ENCODE measurements at places on chromosomes 4 and X. TPM values are rescaled to one million over a fixed set of nuclear protein-coding genes. Genes with fewer than 3 reads are reported as not detected.

The GLRA2 gene
- total RNA-seq = not detected

GRCh38 chr4:154208424-154208823 is 283.2 kb downstream of the DCHS2 start:
- no peak for DNase-seq

- DNase-seq = no peak
Observed at GRCh38 chr4:40180356-40180755, 16.5 kb upstream of the RHOH start.

GRCh38 chrX:130876226-130876625 is 26.8 kb downstream of the ENOX2 start:
- no peak for DNase-seq

- no peak for DNase-seq
Observed at GRCh38 chr4:40335525-40335894, 377 bp downstream of the CHRNA9 start.

- no peak for DNase-seq
Observed at GRCh38 chr4:499567-499966, 557 bp downstream of the PIGG start.

DNA sequence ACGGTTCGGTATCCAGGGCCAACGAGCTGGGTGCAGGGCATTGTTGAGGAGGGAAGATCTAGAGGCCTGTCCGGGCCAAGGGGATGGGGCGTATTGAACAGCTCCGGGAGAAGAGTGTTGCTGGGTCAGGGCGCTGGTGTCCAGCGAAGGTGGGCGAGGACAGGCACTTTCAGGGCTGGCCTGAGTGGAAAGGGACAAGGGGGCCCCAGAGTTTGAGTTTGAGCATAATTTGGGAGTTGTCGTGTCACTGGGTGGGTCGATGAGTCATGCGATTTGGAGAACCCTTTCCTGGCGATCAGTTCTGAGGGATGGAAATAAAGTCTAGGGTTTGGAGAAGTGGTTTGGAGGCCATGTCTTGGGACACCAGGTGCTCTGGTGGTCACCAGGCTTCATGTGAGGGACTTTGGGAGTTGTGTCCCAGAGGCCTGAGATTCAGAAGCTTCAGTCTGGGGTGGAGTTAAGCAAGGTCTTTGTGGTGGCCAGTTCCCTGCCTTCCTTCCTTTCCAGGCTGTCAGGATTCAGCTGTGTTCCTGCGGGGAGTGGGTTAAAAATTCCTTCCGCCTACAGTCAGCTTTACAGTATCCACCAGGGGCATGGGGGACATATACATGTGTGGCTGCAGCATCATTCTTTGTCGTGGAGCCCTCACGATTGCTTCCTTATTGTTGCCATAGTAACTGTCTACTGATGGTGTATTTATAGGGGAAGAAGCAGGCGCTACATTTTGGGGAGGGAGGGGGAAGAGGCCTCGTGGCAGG is 504 bp downstream of the PRRG3 start:
- no peak for DNase-seq

The SMIM31 gene
- total RNA-seq = not detected

- no peak for DNase-seq
Observed at GRCh38 chrX:84748965-84749656, 246.9 kb upstream of the HDX start.

GRCh38 chrX:41970419-41970818 is 47.1 kb upstream of the CASK start:
- DNase-seq = no peak

The REST gene
- total RNA-seq = 39.2 TPM

The MECP2 gene
- total RNA-seq = 48.6 TPM

DNA sequence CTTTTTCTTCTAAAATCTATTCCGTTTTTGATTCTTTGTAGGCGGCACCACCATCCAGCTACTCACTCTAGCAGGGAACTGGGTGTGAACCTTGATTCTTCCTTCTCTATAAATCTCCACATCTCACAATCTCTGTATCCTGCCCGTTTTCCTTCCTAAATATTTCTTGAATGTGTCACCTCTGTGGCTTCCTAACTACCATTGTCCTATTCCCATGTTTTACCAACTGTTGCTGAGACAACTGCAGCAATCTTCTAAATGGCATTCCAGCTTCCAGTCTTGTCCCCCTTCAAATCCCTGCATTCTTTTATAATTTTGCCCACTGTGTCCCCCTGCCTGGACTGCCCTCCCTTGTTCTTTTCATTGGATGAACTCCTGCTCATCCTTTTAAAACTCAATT is 641.3 kb downstream of the RPA4 start:
- no peak for DNase-seq

The BTC gene
- total RNA-seq = not detected

GRCh38 chr4:74161666-74162450 is 3.9 kb downstream of the MTHFD2L start:
- no peak for DNase-seq

GRCh38 chr4:113040793-113041192 is 8.7 kb upstream of the ANK2 start:
- no peak for DNase-seq

DNA sequence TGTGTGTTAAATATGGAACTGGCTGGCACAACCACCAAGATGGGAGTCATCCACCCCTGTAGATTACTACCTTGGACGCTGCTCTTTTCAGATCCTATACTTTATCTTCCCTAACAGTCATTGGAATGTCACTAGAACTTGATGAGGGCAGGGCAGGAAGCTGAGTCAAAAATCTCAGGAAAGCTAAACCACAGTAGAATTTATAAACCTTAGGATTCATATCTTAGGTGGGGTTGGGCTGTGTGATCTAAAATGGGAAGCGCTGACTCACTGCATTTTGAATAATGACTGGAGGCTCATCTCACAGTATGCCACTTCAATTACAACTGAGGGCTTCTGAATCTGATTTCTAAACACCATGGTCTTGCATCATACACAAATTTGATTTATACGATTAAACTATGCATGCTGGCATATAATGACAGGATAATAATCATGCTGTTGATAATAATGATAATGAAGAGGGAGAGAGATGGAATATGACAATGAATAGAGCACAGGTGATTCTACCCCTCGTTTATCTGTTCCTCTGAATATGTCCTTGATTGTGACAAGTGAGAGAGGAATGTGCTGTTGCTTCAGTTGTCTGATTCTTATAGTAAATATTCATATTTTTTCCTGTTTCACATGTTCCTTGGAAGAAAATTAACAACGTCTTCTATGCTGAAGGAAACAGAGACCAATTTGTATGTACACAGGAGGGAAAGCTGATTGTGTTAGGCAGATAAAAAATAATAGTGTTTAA is 270.3 kb upstream of the HS3ST1 start:
- no peak for DNase-seq

DNA sequence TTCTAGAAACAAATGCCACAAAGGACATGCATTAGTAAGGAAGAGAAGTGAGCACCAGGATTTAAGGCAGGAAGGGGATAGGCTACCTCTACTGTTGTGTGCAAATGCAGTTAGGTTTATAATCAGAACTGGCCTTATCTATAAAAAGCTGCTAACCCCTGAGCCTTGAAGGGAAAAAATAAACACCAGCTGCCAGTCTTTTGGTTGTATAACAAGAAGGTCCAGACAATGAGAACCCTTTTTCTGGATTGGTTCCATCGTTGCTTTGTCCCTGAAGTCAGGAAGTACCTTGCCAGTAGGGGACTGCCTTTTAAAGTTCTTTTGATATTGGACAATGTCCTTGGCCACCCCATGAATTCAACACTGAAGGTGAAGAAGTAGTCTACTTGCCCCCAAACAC is 126.7 kb upstream of the OTUD4 start:
- no peak for DNase-seq

The PSAPL1 gene
- not detected for total RNA-seq

The LRBA gene
- 66.7 TPM for total RNA-seq

- peak; percentile 53 for DNase-seq
Observed at GRCh38 chr4:112167794-112168193, 22.5 kb downstream of the FAM241A start.

DNA sequence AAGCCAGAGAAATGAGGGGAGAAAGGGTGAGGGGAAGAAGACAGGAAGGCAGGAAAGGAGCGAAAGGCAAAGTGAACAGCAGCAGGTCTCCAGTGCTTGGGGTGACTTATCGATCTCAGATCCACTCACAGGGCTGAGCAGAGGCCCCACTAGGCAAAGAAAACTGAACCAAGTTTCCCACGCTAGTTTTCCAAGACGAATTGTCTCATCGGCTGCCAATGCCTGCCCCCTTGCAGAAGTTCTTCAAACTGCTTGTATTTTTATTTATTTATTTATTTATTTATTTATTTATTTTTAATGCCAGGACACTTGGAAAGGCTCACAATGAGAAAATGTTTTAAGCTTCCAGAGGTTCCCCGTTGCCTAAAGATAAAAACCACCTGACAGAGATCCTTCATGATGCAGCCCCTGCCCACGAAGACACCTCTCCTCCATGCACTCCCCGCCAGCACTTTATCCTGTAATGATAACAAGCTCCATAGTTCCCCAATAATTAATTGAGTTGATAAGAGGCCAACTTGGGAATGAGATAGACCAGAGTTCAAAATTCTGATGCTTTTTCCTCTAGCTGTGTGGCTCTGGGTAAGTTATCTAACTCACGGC is 43.2 kb downstream of the QDPR start:
- peak; percentile 15 for DNase-seq

DNA sequence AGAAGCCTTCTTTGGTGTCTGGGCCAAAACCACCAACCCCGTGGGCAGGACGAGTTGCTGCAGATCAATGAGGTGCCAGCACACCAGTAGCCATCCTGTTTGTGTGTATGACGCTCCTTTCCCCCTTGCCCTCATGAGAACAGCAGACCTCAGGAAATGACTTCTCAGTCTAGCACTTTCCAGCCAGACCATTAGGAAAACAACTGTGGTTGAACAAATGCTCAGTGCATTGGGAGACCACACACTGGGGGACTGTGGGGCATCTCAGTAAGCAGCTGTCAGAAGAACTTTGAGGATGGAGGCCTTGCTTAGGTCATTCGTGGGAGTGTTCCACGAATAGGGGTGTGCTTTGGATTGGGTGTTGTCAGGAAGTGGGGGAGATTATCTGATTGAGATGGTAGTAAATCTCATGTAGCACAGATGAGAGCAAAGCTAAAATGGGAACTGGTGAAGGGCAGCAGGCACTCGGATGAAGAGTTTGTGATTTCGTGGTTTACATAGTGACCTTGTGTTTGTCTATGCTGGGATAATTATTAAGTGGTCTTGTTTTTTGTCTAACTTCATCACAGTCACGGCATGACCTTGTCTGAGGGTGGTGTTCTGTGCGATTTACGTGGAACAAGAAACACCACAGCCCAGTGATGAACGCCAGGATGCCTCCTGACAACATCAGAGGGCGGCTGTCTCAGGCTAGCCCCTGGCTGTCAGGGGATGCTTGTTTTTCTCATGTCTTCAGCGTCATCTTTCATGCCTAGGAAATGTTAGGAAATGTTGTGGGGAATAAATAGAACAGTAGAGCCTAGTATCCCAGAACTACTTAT is 70.1 kb downstream of the USP46 start:
- no peak for DNase-seq

The TEX11 gene
- total RNA-seq = not detected

GRCh38 chrX:149510386-149510785 is 5.3 kb upstream of the IDS start:
- DNase-seq = no peak

DNA sequence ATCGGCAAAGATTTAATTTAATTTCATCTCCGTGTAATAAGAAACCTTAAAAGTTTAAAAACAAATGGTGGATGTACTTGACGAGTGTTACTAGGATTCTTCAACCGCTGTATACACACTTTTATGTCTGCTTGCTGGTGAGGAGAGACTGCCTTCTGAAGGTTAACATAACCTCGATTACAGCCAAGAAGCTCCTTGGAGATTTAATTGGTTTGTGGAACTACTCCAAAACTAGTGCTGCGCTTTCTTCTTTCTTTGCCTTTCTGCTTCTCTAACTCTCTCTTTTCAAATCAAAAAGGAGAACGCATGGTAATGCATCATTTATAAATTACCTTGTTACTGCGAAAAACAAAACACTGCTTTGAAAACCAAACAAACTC is 109.0 kb downstream of the ANTXR2 start:
- DNase-seq = no peak

- DNase-seq = no peak
Observed at GRCh38 chrX:72349190-72349589, 43.5 kb upstream of the CITED1 start.

- peak; percentile 51 for DNase-seq
Observed at GRCh38 chr4:52037689-52038102, 403 bp downstream of the SGCB start.

The IGBP1 gene
- 60.5 TPM for total RNA-seq

- no peak for DNase-seq
Observed at GRCh38 chrX:111490688-111491087, 20.8 kb upstream of the SERTM2 start.

DNA sequence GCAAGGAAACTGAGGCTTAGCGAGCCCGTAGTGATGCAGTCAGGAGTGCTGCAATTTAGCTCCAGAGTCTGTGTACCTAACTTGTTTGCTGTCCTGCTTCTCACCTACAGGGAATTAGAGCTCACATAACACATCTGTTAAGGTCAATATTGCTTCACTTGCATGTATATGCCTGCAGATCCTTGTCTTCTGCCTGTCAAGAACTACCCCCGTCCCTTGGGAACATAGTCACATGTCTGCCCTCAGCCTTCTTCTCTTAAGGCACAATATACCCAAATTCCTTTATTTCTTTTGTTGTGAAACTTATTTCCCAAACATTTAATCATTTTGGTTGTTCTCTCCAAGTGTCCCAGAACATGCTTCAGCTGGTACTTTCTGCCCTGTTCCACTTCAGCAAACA is 103.3 kb upstream of the LEF1 start:
- no peak for DNase-seq

DNA sequence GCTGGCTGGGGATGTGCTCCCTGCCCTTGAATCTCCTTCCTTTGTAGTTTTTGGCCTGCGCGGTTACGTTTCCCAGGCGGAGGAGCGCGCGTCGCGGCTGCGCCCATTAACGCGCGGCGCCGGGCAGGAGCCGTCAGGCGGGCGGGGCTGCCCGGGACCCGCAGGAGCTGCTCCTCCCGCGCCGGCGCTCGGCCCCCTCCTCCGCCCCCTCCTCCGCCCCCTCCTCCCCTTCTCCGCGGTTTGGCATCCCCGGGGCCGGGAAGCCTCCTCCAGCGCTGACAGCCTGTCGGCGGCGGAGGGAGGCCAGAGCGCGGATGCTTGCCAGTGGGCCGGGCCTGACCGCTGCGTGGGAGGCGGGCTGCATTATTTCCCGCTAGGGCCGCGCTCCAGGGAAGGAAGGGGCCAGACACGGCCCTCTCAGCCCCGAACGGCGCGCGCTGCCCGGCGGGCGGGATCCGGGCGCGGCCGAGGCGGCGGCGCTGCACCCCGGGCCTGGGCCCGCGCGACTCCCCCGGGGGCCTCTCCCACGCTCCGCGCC is at the start of gene DCLK2:
TSS of gene DCLK2 (plus strand) at position 405 of the 538 bp plus-strand sequence. CDS start 583 bp downstream, outside the sequence.
- DNase-seq = no peak

The SNCA gene
- not detected for total RNA-seq

DNA sequence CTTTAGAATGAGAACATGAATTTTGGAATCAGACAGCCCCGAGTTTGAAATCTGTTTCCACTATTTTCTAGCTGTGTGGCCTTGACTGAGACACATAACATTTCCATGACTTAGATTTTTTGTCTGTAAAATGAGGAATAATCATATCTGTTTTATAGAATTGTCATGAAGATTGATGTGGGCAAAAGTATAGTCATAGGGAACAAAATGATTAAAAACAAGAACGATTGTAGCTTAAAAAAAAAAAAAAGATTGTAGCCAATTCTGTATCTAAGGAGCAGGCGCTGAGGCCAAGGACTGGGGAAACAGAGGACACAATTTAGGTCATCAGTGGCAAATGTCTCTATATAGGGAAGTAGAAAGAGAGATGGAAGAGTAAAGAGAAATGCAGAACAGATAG is 201.6 kb upstream of the C1QTNF7 start:
- DNase-seq = no peak

- no peak for DNase-seq
Observed at GRCh38 chrX:41259516-41259915, 74.4 kb upstream of the DDX3X start.

All from OCI-LY7 (cell line).